ENCODE measurements at places on chromosomes 16 and 17.

DNA sequence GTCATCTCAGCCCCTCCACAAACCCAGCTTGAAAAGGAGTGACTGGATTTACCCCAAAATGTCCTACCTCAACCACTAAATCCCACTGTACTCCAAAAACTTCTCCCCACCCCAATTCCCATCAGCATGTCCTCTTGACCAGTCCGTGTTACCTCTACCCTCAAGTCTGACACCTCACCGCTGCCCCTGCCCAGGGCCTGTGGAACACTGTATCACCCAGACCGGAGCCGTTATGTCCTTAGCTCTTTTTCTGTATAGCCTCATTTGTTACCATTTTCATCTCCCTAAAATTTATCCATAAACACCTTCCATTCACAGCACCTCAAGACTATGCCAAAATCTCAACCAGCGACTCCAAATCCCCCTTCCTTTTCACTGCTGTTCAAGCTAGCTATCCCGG is 2.4 kb downstream of the PHF23 start:
- DNase-seq = no peak

DNA sequence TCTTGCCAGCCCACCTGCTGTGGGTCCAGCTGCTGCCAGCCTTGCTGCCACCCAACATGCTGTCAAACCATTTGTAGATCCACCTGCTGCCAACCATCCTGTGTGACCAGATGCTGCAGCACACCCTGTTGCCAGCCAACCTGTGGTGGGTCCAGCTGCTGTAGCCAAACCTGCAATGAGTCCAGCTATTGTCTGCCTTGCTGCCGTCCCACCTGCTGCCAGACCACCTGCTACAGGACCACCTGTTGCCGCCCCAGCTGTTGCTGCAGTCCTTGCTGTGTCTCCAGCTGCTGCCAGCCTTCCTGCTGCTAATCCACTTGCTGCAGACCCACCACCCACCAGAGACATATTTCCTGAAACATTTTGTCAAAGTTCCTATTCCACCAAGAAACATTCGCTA is 641 bp downstream of the KRTAP9-1 start:
- DNase-seq = no peak

DNA sequence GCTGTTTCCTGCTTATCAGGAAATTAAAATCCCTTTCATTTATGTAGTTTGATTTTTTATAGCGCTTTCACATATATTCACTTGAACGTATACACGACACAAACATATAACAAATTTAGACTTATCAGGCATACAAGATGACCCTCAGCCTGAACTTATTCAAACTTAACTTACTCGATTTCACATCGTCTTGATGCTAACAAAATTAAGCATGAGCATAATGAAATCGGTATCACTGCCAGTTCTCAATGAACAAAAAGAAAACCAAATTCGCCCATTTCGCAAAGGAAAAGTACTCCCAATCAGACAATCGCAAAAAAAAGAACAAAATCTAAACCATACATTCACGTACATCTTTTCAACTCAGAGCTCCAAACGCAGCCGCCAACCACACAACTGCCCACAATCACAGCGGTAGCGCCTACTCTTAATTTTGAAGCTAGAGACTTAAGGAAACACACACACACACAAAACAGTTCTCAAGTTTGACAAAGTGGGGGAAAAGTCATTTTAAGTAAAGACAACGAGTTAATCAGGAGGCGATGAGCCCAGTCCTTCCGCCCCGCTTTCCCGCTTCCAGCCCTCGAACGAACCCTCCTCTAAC is 1.1 kb downstream of the GJC1 start:
- no peak for DNase-seq

- DNase-seq = no peak
These were observed 209.2 kb downstream of the PARN start for GRCh38 chr16:14420721-14421488.

- DNase-seq = no peak
These were observed 13.2 kb upstream of the MRTFB start for GRCh38 chr16:14057878-14058382.

- no peak for DNase-seq
These were observed 2.5 kb upstream of the MYH4 start for GRCh38 chr17:10471858-10472257.
